ENCODE measurements at places on chromosomes 4 and X.

DNA sequence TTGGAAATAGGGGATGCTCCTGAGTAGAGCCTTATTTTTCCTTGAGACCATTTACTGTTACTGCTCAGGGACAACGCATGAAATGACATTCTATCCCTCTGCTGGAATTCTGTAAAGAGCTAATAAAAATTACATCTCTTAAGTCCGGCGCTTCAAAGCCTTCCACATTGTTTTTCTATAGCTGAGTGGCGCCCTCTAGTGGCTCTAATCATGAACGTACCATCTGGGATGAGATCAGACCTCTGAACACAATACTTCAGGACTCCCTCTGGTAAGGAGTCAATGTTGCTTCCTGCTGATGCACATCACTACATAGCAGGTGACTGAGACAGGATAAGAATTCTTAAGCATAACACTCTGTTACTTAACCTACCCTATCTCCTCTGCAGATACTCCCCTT lies 6.0 kb downstream of the HMGN5 start:
- DNase-seq: no peak

GRCh38 chr4:47786958-47787370 lies 50.9 kb downstream of the CORIN start:
- no peak for DNase-seq

GRCh38 chrX:50747471-50747900 lies 66.5 kb downstream of the SHROOM4 start:
- DNase-seq: no peak

- DNase-seq: no peak
Measured at GRCh38 chrX:15142084-15142715, 127.7 kb downstream of the ASB9 start.

GRCh38 chr4:186201535-186202230 lies 10.3 kb downstream of the CYP4V2 start:
- no peak for DNase-seq

- DNase-seq: no peak
Measured at GRCh38 chrX:134186362-134187121, 50.4 kb upstream of the CCDC160 start.

- DNase-seq: no peak
Measured at GRCh38 chr4:77023920-77024319, 51.9 kb downstream of the CCNI start.

- no peak for DNase-seq
Measured at GRCh38 chr4:8319061-8319460, 49.5 kb downstream of the HTRA3 start.

DNA sequence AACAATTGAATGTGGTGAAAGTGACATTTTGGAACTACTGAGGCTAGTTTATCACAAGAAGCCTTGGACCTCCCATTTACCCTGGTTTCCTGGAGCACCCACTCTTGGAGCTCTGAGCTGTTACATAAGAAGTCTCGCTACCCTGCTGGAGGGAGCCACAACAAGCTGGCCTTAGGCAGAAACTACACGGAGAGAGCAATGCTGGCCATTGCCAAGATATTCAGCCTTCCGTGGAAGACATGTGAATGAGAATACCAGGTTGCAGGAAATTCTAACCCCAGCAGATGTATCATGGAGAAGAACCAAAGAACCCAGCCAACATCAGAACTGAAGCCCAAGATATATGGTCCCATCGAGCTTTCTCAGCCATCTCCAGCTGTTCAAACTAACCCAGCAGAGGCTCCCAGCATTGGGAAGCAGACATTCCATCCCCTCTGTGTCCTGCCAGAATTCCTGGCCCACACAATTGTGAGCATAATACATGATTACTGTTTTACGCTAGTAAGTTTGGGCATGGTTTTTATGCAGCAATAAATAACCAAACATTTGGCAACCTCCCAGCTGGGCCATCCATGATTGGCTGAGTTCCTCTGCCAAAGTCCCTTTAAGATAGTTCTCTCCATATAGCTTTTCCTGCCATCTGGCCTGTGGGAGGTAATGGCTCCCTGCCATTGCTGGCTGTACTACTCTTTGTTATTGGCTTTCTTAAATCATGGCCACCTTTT lies 17.9 kb upstream of the PDE5A start:
- DNase-seq: no peak

DNA sequence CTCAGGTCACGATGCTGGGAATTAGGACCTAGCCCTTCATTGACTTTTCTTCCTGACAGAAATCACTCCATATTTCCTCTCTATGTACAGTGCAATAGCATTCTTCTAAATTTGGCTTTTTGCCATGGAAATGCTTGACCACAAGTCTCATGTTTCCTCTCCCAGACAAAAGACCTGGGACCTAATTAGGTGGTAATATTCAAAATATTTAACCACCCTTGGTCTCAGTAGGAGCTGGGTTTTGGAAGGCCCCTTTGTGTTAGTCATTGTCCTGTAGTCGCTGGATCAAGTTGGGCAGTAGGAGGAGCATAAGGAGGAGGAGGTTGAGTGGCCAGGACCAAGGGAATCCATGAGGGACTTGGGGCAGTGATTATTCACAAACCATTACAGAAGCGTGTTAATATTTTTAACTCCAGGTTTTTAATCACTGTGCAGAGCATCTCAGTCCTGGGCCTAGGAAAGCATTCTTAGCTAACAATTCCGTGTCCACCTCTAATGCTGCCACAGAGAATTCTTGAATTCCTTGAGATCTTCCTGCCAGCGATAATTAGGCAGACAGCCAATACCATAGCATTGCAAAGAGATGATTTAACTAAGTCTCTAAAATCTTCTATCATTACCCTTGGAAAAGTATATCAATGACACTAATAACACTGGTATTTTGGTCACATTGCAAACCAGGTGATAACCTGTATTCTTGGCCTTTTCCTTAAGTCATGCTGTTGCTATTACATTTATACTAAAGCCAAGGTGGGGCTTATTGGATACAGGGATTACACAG lies 25.0 kb upstream of the SHROOM4 start:
- no peak for DNase-seq

GRCh38 chrX:3362956-3363355 lies 16.5 kb upstream of the MXRA5 start:
- DNase-seq: no peak

- no peak for DNase-seq
Measured at GRCh38 chr4:169256101-169256612, 14.6 kb downstream of the SH3RF1 start.

DNA sequence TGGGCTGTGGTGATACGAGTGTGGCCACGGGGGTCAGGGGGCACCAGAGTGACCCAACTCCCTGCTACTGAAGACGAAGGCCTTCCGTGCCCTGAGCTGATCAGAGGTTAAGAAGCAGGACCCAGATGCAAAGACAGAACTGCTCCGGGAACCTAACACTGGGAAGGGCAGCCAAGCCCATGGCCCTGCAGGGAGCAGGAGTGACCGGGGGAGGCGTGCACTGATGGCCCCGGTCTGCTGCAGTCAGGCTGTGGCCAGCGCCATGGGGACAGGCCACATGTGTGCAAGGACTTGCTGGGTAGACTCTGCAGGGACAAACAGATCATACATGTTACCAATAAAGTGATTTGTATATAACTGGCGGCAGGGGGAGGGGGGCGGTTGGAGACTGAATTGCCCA lies 74.6 kb downstream of the ACOX3 start:
- DNase-seq: no peak

- no peak for DNase-seq
Measured at GRCh38 chr4:37816719-37817118, 9.8 kb upstream of the PGM2 start.

- no peak for DNase-seq
Measured at GRCh38 chrX:65987811-65988210, 52.1 kb downstream of the VSIG4 start.

DNA sequence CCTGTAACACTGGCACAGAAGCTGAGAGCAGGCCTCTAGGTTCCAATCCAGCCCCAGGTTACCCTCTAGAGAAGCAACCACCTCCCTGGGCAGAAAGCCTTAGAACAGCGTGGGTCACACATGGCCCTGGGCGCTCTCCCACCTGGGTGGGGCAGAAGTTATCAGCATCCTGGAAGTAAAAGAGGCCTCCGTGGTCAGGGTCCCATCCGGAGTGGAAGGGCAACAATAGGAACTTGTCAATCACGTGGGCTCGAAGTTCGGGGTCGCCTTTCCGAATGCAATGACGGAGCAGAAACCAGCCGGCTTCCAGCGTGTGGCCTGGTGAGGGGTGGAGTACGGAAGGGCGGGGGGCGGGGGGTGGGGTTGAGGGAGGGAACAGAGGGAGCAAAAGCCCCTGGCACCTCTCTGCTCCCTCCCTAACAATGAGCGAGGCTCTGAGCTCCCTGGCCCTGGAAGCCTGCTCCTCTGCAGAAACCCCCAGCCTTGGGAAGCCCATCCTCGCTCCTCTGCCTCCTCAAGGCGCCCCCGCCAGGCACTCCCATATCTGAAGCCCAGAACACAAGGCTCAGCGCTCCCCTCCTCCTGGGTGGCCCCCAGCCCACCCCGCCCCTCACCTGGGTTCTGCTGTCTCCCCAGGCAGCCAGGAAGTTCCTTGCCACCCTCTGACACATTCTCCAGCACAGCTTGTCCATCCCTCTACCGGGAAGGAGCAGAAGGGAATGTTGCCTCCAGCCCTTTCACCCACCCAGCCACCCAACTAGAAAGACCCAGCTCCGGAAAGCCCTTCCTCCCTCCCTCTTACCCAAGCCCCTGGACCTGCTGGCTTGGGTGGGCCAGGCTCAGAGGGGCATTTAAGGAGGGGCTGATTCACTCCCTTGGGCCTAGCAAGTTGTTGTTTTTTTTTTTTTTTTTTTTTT lies 2.8 kb downstream of the RENBP start:
- DNase-seq: no peak

GRCh38 chr4:169823685-169824084 lies 65.9 kb upstream of the HPF1 start:
- DNase-seq: no peak

- DNase-seq: no peak
Measured at GRCh38 chrX:21855937-21856415, at the start of gene YY2. Gene YY2 (plus strand): TSS chrX:21855987. CDS start chrX:21856485, 498 bp downstream.

- DNase-seq: no peak
Measured at GRCh38 chr4:72006586-72006985, 25.2 kb upstream of the NPFFR2 start.

DNA sequence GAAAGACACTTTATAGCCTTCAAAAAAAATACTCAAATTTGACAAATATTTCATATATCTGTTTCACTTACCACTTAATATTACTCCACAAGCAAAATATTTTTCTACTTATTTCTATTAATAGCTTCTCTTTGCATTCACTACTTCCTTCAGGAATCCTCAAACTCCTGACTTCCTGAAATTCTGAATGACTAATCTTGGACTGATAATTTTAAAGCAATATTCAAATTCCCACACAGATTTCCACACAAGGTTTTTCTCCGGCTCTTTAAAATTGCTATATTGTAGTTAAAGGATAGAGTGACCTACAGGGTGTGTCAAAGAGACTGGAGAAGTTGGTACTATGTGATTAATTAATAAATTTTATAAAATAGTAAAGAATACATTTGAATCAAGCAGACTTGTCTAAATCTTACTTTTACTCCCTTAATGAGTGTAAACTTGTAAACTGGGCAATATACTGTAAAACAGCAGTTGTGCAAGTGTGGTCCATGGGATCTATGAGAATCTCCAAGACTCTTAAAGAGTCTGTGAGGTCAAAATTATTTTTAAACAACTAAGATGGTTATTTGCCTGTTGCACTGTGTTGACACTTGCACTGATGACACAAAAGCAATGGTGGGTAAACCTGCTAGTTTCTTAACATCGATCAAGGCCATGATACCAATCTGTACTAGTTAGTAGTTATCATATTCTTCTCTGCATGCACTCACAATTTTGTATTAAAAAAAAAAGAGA lies 44.5 kb downstream of the ANKRD17 start:
- no peak for DNase-seq

- peak; percentile 24 for DNase-seq
Measured at GRCh38 chr4:41887821-41888686, 47.2 kb upstream of the TMEM33 start.

GRCh38 chr4:57110640-57111511 lies 691 bp upstream of the IGFBP7 start:
- DNase-seq: peak; percentile 64

DNA sequence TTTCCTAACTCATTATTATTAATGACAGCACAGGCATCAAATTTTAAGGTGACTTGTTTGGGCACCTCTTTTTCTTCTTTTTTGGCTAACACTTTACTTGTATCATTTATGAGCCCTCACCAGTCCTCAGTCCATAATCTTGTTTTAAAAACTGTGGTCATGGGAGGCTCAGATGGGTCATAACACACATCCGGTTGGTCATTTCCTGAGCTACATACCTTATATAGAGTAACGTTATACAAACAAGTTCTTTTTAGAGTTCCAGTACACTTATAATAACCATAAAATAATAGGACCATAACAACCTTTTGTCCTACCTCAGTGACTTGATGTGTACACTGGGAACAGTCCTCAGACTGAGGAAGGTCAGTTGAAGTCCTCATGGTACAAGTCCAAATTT lies 21.1 kb upstream of the PLS3 start:
- no peak for DNase-seq

GRCh38 chr4:130760246-130760645 lies 1664.3 kb downstream of the C4orf33 start:
- DNase-seq: no peak

DNA sequence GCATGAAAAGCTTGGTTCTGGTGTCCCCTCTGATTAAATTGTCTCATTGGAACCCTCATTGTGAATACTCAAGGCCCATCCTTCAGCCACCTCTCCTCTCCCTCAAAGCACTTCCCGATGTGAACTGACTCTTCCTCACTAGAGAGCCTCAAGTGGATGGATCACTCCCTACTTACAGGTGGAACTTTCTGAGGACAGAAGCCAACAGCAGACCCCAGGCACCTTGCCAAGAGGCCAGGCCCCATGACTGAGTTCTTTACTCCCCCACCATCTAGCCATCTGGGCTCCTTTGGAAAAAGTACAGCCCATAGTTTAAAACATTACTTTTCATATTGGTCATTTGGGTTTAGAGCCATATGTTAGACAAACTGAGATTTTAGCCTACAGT lies 224.1 kb downstream of the SHROOM3 start:
- no peak for DNase-seq

DNA sequence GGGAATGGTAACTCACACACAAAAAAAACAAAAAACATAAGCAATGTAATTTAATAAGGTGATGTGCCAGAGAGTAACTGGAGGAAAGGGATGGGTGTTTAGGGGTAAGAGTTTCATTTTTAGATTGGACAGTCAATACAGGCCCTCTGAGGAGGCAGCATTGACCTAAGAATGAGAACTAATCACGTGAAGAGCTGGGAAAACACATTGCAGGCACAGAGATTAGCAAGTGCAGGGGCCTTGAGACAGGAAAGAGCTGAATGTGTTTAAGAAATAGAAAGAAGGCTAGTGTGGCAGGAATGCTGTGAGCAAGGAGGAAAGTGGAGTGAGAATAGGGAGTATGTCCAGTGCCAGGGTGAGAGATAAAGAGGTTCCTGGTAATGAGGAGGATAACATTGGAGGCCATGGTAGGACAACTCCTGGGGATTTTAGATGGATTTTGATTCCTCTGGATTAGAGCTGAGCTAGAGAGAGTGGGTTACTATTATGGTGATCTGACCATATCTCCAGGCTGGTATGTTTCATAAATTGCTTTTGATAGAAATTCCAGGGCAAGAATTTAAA lies 17.6 kb downstream of the PDLIM5 start:
- DNase-seq: no peak

GRCh38 chr4:141524116-141524515 lies 112.3 kb upstream of the IL15 start:
- DNase-seq: no peak

Measured in hypothalamus (tissue), 51 donors.